ENCODE measurements at places on chromosomes 13 and 19.

DNA sequence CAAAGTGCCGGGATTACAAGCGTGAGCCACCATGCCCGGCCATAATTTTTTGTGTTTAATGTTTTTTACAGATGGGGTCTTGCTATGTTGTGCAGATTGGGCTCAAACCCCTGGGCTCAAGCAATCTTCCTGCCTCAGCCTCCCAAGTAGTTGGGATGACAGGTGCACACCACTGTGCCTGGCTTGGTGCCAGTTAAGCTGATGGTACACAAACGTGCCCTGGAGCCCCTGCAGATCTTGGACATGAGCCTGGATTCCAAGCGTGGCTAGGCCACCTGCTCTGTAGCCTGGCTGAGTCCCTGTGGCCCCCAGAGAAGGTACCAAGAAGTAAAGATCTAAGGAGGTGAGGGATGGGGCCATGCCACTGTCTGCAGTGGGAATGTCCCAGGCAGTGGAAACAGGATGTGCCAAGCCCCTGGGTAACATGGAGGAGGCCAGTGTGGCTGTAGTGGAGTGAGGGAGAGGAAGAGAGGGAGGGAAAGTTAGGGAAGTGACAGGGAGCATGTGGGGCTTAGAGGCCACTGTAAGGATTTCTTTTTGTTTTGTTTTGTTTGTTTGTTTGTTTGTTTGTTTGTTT, 7.0 kb downstream of the PRODH2 start:
- no peak for DNase-seq

GRCh38 chr19:51415187-51415586, 2.3 kb downstream of the SIGLEC10 start:
- no peak for DNase-seq

DNA sequence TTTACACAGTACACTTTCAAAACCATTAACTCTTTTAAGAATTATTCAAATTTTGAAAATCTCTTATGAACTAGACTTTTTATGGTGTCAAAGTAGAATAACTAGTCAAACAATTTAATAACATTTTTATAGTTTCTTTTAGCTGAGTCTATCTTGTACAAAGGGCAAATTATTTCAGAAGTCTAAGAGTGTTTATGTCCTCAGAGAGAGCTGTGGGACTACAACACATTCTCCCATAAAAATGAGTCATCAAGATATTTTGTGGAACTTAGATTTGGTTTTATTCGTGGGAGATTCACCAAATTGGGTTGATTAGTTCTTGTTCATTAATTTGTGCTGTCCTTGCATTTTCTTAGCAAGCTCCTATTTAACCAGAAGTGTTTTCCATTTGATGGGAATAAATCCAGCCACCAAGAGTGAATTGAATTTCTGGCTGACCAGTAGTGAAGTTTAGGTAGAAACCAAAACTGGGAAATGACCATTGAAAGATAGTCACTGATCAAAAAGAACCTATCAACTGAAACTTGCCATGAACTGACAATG, 291.0 kb downstream of the DLEU7 start:
- DNase-seq, result no peak

DNA sequence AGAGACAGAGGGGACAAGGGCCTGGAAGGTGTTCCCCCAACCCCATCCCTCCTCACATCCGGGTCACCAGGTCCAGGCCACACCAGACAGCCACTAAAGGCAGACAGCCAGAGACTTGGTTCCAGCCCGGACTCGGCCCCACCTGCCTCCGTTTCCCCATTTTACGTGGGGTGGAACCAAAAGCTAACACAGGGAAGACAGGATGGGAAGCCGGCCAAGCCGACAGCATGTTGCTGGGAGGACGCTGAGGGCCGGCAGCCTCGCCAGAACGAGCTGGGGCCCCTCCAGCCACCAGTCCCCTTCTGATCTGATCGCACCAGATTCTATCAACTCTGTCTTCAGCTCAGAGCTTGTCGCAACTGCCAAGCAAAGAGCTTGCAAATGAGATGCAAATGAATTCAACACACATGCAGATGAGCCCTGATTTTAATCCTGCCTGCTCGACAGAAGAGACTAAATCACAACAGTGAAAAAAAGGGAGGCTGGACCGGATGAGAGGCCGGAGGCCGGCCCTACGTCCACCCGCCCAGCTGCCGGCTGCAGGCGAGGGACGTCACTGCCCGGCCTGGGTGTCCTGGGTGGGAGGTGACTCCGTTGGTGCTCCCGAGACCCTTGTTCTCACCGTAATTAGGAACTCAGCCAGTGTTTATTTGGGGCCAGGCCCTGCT, 17.5 kb upstream of the SHC2 start:
- no peak for DNase-seq

- DNase-seq, result no peak
Measured at GRCh38 chr13:21235174-21235573, 58.7 kb downstream of the MRPL57 start.

DNA sequence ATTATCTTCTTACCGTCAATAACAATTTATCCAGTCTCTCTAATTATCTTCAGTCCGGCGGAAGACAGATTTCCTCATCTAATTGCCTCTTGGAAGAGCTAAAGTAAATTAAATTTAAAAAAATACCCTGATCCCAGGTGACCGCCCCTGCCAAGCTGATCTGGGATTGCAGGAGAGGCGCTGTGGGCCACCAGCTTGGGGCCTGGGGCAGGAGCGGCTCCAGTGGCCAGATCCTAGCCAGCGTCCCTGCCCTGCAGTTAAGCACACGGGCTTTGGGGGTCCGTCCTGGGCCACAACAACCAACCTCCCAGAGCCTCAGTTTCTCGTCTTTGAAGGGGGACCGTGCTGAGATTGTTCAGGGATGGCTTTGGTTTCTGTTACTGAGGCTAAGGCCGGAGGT, 12.4 kb upstream of the TMEM255B start:
- DNase-seq, result no peak

DNA sequence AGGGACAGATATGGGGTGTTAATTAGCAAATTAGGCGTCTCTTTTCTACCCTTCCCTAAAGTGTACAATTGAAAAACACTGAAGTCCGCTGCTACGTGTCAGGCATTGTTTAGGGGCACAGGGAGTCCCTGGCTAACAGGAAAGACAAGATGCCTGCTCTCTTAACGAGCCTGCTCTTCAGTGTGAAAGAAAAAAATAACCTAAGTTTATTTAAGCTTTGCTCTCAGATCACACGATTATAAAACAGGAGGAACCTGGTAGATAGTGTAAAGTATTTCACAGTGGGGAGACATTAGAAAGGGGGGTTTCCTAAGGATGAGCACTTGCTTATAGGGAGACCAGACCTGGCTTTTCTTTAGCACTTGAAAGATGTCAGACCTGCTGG, 38.7 kb downstream of the IGFL2 start:
- no peak for DNase-seq

DNA sequence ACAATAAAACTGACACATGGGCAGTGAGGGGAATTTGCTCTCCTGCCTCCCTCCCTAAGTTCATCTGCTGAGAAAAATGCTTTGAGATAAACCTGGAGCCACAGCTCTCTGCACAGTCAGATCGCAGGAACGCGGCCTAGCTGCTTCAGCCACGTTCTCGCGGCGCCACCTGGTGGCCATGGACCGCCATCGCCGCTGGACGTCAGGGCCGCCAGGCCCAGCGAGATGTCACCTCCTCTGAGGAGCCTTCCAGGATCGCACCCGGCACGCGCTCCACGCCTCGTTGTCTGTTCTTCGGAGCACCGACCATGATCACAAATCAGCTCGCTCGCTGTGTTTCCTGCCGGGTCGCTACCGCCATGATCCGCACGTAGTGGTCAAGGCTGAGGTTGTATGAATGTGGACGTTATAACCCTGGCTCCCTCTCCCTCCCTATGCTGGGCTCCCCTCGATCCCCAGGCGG, 20.6 kb upstream of the USP29 start:
- DNase-seq, result no peak

DNA sequence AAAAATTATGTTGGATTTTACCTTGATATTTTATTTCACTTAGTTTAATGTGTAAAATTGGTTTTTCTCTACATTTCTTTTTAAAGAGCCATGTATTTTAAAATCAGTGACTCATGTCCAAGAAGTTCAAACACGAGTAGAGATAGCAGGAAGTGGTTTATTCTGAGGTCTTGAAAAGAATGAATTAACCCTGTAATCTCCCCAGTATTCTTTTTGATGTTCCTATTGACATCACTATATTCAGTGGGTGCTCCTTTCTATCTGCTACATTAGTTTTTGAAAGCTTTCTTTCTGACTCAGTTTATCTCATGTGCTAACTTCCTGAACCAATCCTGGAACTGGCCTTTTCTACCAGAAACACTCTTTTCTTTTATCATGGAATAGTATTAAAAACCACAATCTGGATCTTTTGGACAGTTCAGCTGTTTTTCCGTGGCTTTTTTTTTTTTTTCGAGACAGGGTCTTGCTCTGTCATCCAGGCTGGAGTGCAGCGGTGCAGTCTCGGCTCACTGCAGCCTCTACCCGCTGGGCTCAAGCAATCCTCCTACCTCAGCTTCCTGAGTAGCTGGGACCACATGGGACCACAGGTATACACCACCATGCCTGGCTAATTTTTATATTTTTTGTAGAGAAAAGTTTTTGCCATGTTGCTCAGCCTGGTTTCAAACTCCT, 114.9 kb downstream of the PCCA start:
- DNase-seq, result no peak

- DNase-seq, result no peak
Measured at GRCh38 chr13:46119883-46120614, 15.2 kb upstream of the CPB2 start.

- DNase-seq, result no peak
Measured at GRCh38 chr13:94342436-94343242, 136.8 kb downstream of the DCT start.

- no peak for DNase-seq
Measured at GRCh38 chr13:45196096-45196495, 4.7 kb downstream of the KCTD4 start.

- DNase-seq, result no peak
Measured at GRCh38 chr13:101025519-101025918, 350.9 kb upstream of the TMTC4 start.

DNA sequence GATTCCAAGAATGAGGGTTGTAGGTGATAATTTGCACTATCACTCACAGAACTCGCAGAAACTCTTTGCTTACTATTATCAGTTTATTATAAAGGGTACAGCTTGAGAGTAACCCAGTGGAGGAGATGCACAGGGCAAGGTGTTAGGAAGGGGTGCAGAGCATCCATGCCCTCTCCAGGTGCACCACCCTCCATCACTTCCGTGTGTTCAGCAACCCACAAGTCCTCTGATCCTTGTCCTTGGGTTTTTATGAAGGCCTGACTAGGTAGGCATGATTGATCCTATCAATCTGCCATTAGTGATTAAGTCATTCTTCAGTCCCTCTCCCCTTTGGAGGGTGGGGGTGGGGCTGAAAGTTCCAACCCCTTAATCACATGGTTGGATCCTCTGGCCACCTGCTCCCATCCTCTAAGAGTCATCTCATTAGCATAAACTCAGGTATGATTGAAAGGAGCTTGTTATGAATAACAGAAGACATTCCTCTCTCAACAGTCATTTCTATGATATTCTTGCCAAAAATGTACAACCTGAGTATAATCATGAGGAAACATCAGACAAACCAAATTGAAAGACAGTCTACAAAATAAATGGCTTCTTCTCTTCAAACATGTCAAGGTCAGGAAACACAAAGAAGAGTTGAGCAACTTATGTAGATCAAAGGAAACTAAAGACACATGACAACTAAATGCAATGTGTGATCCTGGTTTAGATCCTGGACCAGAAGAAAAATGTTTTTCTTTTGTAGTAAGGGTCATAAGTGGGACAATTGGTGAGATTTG, 225.4 kb downstream of the PCCA start:
- DNase-seq, result no peak

GRCh38 chr13:34776390-34776981, 165.6 kb upstream of the NBEA start:
- no peak for DNase-seq

DNA sequence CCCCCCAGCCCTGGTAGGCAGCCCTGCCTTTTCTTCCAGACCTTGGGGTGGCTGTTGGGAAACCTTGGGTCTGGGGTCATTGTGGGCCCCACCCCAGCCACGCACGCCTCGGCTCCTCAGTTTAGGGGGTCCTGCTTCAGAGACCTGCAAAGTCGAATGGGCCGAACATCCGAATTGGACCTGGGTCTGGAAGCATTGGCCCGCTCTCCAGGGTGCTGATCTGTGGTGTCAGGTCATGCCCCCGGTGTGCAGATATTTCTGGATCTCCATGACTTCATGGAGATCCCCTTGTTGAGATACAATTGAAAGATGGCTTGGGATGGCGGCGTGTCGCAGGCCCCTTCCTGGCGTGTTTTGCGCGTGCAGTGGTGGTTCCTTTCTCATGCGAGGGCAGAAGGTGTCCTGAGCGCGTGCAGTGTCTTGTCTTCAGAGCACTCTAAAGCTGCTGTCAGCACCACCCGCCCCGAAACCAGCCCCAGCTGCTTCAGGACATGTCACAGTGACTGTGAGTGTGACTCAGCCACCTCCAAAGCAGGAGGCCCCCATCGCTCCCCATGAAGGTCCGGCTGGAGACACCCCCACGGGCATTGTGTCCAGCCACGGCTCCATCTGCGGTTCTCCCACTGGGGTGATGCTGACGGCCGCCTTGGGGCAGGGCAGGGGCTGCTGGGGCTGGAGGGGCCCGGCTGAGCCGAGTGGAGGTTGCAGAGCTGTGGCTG, 112.7 kb downstream of the KDM4B start:
- no peak for DNase-seq

GRCh38 chr13:100340865-100341264, 247.7 kb downstream of the GGACT start:
- no peak for DNase-seq

DNA sequence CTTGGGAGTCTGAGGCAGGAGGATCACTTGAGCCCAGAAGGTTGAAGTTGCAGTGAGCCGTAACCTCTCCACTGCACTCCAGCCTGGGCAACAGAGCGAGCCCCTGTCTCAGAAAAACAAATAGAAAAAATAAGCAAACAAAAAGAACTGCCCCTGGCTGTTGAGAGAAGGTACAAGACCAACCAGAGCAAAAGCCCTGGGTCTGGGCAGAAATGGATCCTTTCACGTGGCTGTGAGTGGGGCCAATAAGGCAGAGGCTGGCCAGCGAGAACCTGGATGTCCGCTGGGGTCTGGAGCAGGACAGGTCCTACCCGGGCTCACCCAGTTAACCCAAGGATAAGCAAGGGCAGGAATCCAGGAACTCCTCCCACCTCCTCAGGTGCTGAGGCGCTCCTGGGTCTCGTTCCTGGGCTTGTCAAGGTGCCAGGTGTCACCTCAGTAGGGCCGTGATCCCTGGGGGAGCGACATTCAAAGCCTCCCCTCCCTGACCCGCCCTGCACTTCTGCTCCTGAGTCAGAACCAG, 4.7 kb upstream of the SLC5A5 start:
- no peak for DNase-seq

- DNase-seq, result peak; percentile 66
Measured at GRCh38 chr13:76980075-76980718, 11.7 kb upstream of the CLN5 start.

DNA sequence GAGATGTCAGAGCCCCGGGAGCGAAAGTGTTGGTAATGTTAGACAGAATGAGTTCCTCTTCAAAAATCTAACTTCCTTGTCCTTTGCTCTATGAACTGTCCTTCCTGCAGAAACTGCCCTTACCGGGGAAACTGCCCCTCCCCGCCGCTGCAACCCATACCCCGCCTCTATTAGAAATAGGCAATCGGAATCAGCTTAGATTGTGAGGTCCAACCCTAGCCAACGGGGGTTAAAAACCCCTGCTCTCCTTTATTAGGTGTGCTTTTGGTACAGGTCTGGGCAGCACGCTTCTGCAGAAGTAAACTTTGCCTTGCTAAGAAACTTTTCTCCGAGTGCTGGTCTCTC, 11.5 kb upstream of the CAPNS1 start:
- DNase-seq, result no peak

GRCh38 chr13:109100705-109101304, 471.4 kb downstream of the MYO16 start:
- DNase-seq, result no peak
